ENCODE measurements at places on chromosomes 3 and 15.

DNA sequence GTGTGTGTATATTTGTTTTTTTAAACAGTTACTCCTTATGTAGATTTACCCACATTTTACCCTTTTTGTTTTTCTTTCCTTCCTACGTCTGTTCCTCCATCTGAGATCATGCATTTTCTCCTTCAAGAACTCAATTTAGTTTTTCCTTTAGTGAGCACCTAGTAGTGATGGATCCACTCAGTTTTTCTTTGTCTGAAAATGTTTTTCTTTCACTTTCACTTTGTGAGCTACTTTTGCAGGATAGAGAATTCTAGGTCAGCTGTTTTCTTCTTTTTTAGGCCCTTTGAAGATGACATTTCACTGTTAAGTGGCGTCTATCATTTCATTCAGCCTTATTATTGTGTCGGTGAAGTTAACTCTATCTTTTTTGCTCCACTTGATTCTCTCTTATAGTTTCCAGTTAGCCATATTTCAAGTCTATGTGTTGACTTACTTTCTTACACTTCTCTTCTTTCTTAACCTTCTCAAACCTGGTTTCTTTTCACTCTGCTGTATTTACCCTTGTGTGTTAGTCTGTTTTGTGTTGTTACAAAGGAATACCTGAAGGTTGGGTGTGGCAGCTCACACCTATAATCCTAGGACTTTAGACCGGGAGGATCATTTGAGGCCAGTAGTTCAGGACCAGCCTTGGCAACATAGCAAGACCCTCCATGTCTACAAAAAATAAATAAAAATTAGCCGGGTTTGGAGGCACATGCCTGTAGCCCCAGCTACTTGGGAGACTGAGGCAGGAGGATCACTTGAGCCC lies 55.8 kb downstream of the PRKCI start:
- DNase-seq = no peak

- no peak for DNase-seq
Measured at GRCh38 chr3:121918779-121919483, 24.7 kb downstream of the SLC15A2 start.

- DNase-seq = no peak
Measured at GRCh38 chr15:70561885-70562284, 201.5 kb downstream of the UACA start.

DNA sequence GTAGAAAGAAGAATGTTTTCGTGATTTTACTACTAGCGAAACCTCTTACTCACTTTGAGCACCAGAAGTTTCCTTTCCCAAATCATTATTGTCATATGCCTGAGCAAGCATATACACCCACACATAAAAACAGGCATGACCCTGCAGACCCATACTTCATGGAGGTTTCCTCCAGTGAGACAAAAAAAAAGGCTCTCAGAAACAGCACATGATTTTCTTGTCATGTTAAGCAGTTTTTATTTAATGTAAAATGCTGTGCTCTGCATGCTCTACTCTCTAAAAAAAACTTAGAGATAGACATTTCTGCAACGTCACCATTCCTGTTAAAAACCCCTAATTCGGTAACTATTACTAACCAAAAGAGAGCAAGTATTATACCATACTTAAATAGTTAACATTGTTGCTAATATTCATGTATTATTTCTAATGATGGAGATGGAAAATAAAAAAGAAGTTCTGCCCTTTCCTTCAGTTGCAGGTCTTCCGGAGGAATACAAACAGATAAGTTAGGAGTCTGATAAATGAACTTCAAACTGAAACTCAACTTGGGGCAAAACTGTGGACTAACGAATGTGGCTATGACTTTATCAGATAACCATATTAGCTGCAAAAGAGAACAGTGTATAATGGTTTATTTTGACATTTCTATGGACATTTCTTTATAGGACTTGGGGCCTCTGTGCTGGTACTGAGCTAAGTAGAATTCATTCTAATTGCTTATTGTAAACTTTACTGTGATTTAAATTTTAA lies 15.9 kb downstream of the CD200R1 start:
- peak; percentile 3 for DNase-seq

DNA sequence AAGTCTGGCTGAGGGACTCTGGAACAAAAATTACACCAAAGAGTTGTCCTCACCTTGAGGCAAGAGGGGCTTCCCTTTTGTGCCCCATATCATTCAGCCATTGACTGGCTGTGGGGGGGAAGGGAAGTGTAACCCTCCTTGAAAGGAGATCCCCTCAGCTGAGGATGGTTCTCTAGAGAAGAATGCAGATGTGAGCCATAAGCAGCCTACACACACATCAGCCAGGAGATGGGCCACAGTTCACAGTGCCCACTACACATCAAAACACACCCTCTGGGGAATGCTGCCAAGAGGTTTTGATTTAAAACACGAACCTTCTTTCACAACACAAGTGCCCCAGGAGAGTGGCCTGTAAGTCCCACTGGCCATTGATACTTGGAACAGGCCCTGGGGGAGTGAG lies 231.2 kb upstream of the CTDSPL start:
- no peak for DNase-seq

DNA sequence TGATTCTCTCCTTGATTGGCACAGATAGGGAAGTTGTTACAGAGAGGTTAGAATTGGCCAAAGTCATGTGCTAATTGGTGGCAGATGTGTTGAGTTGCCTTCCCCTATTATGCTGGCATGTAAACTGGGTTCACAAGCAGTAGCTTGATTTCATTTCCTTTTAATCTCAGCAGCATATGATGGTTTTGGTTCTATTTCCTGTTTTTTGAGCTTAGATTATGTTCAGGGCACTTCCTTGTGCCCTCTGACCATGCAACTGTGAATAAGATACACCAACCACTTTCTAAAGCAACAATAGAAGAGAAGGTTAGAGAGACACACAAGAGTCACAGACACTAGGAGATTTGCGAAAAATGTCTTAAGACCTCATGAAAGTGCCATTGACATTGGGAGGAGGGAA lies 16.5 kb downstream of the HPS3 start:
- DNase-seq = peak; percentile 7

GRCh38 chr3:100175637-100176280 lies 61.5 kb upstream of the FILIP1L start:
- no peak for DNase-seq

- no peak for DNase-seq
Measured at GRCh38 chr3:72515941-72516340, 332.3 kb downstream of the SHQ1 start.

DNA sequence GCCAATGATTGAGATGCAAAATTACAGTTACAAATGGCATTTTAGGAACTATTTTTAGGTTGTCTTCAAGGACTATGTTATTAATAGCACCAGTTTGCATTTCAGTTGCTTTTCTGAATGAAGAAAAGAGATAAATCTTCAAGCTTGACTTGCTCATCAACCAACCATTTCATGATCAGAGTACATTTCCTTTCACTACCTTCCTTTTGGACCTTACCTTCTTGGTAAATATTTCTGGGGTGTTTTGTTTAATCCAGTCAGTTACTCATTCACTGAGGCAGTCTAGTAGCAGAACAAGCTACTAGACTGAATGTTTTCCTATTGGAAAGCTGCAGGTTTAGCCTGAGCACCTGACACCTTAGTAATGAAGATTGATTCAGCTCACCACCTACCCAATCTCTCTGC lies 8.2 kb downstream of the SLC27A2 start:
- DNase-seq = no peak

DNA sequence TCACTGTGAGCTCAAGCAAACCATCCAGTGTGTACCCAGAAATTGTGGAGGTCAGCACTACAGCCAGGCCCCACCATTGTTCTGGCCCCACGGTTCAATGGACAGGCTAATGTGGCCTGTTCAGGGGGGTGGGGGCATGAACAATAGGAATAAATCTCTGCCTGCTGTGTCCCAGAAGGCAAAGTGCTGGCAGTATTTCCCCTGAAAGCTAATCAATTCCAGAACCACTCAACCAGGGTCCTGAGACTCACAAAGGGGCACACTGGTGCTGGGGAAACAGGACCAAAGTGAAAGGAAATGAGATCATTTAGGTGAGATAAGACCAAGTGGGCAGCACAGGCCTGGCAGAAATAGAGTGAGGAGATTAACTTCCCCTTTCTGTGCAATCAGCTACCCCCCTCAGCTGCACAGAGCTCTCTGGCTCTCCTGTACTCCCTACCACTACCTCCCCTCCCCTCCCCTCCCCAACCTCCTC lies 11.5 kb downstream of the CRYGS start:
- no peak for DNase-seq

- no peak for DNase-seq
Measured at GRCh38 chr15:52005748-52006701, 13.0 kb upstream of the MAPK6 start.

GRCh38 chr3:151462278-151462780 lies 1.5 kb upstream of the IGSF10 start:
- DNase-seq = no peak

DNA sequence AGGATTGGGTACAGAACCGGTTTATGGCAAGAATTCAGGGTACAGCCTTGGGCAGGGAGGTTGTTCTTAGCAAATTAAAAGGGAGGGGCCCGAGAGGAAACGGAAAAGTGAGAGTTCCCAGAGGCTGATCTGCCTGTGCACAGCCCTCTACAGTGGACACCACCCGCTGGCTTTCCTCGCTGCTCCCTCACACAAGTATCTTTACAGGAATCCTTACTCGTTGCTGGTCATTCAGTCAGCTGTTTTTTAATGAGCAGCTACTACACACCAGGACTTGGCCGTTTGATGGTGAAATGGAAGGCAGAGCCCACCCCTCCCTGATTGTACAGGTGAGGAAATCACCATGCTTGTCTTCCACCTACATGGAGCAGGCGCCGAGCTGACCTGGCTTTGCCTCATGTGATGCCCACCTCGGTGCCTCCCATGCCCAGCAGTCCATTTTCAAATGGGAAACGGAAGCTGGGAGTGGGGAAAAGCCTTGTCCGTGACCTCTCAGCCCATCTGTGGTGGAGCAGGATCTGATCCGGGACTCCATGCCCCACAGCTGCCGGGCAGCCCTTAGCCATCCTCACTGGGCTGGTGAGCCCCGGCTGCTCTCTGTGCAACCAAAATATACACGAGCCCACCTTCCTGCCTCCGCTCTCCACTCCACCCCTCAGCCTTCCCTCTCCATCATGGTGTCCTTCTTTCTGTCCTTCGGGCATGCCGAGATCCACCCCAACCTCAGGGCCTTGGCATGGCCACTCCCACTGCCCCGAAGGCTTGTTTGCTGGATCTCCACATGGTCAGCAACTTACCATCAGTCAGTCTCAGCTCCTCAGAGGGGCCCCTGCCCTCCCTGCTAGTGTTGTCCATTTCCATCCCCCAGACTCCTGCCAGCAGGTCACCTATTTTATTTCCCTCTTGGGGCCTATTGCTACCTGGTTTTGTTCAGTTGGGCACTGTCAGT lies 33.3 kb upstream of the FGD5 start:
- no peak for DNase-seq

GRCh38 chr3:179829401-179829800 lies 176.6 kb downstream of the USP13 start:
- no peak for DNase-seq

DNA sequence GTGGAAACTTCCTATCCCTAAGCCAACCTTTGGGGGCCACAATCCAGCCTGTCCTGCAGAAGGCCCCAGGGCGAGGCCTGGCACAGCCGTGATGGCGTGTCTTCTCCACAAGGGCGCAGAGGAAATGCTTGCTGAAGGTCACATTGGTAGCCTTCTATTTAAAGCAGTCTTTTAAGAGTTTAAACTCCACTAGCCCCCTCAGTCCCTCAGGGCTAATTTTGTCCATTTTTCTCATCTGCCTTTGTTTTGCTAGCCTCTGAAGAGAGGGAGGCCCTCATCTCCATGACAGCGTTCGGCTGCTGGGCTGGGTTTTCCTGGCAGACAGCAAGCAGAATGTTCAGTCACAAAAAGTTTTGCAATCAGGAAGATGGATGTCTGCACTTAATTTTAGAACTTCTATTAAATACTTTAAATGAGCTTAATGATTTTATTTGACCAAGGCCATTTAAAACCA lies 40.8 kb downstream of the RARB start:
- DNase-seq = no peak

DNA sequence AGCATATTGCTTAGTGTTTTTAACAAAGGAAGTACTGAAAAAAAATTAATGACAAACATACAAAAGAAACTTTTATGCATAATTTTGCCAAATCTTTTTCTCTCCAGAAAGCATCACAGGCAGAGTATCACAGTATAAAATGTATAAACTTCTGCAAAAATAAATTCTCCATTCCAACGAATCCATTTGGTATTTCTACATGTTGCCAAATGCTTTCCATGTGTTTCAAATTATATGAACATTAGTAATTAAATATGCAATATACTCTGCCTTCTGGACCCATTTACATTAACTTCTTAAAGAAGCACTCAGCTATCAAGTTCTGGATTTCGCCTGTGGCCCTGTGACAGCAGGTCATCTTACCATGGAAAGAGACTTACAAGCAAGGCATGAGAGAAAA lies 189.1 kb upstream of the ALCAM start:
- no peak for DNase-seq

GRCh38 chr3:150076443-150076842 lies 105.7 kb upstream of the PFN2 start:
- no peak for DNase-seq

DNA sequence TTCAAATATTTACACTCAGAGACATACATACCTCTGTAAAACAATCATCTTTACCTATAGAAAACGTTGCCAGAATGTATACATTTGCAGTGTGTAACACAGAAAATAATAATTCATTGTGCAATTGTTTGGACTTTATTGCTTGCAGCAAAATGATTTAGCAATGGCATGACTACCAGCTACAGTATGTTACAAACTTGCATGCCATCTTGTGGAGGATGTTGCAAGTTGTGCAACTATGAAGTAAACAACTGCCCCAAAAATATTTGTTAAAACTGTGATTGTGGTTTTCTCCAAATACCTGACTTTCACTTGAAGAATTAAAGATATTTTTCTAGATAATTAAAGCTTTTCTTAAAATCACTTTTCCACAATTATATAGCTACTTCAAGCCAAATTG lies 27.1 kb upstream of the C3orf49 start:
- DNase-seq = no peak

- DNase-seq = no peak
Measured at GRCh38 chr3:194439881-194440550, 41.0 kb upstream of the GP5 start.

DNA sequence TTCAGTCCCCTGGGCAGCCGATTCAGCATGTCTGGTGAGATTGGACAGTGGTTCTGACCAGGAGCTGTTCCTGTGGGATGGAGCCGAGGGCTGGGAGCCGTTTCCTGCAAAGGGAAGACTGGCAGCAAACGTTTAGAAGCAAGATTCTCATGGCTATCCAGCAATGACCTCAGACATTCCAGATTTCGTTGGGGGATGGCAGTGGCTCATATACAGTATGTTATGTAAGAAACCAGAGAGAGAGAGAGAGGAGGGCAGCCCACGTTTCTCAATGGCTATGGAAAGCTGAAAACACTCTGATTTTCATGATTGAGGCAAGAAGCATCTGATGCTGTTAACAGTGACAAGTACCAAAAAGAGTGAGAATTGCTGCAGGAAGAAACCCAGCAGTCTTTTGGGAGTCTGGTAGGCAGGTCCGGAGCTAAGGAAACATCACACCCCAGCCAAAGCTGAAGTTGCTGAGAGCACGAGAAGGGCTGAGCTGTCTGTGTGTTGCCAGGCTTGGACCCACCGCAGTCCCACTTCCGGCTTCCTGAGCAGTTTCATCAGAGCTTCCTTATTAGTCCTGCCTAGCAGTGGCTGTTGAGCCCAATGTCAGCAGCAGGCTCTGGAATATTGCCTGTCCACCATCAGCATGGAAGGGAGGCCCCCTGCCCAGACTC lies 25.6 kb upstream of the VPS8 start:
- DNase-seq = no peak

Data from CD4-positive, alpha-beta T cell treated with Interleukin-6 at 100 ng/mL for 8 hours (primary cell).